Activated T-cell treated with anti-CD3 and anti-CD28 coated beads for 48 hours (primary cell): ENCODE measurements at places on chromosomes 7 and 10.
A peak's percentile ranks its signal among the peaks of the same experiment; 100 is the strongest.

GRCh38 chr10:121600611-121601010 lies 2.4 kb upstream of the FGFR2 start:
- no peak for DNase-seq

DNA sequence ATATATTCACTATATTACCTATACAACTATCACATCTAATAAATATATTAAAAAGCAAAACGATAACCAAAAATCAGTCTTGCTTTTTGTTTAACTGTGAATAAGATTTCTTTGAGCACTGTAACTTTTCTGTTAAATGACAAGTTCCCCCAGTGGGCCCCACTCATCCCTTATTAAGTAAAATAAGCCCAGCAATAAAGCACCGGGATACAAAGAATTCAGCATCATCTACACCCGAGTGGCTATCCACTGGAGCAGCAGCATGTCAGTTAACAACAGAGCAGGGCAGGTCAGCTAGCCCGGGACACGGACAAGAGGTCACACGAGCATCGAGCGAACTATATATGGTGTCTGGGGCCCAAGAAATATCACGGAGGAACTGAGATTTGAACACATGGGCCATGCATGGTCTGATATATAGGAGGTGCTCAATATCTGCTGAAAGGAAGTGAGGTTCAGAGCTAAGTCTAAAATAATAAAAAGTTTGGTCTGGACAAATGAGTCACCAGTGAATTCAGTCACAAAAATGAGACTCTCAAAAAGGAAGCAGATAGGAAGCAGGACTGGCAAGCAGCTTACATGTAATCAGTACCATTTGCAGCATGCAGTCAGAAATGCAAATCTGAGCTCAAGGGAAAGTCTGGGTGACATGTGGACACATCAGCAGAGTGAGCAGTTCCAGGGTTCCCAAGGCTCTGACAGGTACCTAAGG lies 4.1 kb downstream of the ERCC6 start:
- no peak for DNase-seq

- DNase-seq, result no peak
Observed at GRCh38 chr10:689121-689451, 382 bp downstream of the DIP2C start.

- no peak for DNase-seq
Observed at GRCh38 chr10:103077491-103078308, 115.4 kb downstream of the NT5C2 start.

DNA sequence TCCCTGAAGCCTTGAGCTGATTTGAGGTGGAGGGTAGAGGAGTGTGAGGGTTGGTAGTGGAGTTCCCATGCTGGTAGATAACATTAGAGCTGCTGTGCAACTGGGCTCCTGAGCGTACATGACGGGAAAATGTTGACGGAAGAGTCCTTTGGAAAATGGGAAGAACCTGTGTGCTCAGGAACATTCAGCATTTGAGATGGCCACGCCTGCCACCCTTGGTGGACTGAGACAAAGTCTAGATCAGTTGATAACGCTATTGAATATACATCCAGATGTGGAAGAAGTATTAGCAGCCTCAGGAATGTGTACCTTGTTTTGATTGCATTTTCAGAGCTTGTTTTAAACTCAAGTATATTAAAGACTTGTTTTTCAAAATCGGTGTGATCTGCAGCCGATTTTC lies 16.1 kb downstream of the PCBD1 start:
- no peak for DNase-seq

GRCh38 chr7:104296266-104296665 lies 32.1 kb upstream of the LHFPL3 start:
- DNase-seq, result no peak

GRCh38 chr7:41858201-41858600 lies 155.3 kb upstream of the INHBA start:
- DNase-seq, result no peak

DNA sequence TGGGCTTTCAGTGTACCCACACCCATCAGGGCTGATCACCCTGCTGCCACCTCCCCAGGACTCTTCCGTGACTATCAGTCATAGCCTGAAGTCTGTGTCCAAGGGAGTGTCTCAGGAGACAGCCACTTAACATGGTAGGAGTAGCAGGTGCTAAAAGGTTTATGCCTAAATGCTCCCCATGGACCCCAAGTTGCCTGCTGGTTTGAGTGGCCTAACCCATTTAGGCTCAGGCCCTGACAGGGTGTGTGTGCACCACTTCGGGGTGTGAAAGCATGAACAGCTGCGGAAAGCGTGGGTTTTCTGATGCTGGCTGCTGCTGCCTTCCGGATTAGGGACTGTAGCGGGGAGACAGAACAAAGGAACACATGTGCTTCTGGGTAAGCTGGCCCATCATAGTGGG lies 93.2 kb upstream of the SAMD8 start:
- no peak for DNase-seq

- no peak for DNase-seq
Observed at GRCh38 chr7:6290319-6290741, 17.9 kb upstream of the CYTH3 start.

GRCh38 chr7:101553771-101554445 lies 75.2 kb downstream of the MYL10 start:
- DNase-seq, result no peak

DNA sequence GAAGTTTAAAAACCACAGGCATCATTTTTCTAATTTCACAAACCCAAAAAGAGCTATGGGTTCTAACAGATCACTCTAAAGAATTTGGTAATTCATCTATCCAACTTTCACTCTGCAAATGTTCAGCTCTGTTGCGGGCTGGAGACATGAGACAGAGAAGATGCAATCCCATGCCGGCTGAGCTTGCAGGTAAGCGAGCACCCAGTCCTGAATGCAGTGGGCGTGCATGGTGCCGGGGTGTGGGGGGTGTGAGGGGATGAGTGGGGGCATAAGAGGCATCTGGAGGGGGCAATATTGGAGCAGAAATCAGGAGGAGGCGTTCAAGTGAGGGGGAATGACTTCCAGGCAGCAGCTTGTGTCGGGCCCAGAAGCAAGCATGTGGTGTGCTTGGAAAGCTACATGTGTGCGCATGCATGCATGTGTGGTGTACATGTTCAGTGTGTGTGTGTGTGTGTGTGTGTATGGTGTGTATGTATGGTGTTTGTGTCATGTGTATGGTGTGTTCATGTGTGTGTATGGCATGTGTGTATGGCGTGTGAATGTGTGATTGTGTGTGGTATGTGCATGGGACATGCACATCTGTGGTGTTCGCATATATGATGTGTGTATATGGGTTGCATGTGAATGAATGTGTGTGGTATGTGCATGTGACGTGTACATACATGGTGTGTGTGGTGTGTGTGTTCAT lies 172.9 kb downstream of the PRKCQ start:
- DNase-seq, result no peak

DNA sequence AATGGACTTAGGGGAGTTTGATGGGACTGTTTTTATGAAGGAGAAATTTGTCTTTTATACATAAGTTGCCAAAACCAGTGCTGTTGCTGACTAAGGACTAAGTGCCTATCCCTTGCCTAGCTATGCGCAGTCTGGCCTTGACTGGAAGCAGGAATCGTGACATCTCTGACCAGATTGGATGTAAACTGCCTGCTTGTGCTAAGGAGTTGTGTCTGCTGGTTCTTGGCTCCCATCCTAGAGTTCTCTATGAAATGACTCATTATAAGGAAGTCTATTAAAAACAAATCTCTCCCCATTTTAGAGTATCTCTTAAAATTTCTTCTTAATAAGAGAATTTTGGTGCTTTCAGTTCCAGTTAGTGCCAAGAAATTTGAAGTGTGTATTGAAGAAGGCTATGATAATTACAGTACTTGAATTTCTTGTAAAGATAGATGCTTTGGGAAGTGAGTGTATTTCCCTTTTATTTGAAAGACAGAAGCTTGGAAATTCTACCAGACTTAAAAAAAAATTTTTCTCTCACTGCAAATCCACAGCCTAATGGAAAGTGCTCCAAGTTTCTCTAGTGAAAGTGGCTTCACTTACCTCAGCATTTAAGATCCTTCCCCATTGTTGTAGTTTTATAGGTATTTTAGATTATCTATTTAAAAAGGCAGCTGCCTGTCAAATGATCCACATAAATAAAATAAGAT lies 77.6 kb downstream of the BICC1 start:
- no peak for DNase-seq

- DNase-seq, result no peak
Observed at GRCh38 chr7:104550362-104550761, 222.0 kb downstream of the LHFPL3 start.

- no peak for DNase-seq
Observed at GRCh38 chr10:98172073-98172472, 37.6 kb downstream of the R3HCC1L start.

DNA sequence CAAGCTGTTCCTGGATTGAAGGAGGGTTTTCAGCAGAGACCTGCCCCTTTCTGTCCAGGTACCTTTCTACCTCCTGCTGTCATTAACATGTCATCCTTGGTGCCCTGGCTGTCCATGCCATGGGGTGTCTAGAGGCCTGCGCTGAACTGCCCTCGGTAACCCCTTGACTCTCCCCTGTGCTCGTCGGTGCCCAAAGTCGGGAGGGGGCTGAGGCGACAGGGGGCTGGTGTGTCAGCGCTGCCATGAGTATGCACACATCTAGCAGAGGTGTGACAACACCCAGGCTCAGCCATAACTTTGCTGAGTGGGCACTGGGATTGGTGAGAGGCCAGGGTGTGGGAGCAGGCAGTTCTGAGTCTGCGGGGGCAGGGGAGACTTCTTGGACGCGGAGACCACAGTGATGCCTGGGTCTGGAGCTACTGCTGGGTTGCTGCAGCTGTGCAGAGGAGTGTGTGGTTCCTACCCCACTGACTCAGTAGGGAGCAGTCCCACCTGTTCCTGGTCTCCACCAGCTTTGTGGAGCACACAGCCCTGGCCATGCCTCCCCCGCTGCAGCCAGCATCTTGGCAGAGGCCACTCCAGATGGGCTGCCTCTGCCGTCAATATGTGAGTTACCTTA lies 376.2 kb upstream of the SEMA3C start:
- DNase-seq, result no peak

- DNase-seq, result no peak
Observed at GRCh38 chr7:30201161-30201666, 66.4 kb downstream of the MTURN start.

- DNase-seq, result no peak
Observed at GRCh38 chr10:96075977-96076376, 32.6 kb downstream of the CCNJ start.

- no peak for DNase-seq
Observed at GRCh38 chr7:7489546-7489945, 46.1 kb downstream of the COL28A1 start.

DNA sequence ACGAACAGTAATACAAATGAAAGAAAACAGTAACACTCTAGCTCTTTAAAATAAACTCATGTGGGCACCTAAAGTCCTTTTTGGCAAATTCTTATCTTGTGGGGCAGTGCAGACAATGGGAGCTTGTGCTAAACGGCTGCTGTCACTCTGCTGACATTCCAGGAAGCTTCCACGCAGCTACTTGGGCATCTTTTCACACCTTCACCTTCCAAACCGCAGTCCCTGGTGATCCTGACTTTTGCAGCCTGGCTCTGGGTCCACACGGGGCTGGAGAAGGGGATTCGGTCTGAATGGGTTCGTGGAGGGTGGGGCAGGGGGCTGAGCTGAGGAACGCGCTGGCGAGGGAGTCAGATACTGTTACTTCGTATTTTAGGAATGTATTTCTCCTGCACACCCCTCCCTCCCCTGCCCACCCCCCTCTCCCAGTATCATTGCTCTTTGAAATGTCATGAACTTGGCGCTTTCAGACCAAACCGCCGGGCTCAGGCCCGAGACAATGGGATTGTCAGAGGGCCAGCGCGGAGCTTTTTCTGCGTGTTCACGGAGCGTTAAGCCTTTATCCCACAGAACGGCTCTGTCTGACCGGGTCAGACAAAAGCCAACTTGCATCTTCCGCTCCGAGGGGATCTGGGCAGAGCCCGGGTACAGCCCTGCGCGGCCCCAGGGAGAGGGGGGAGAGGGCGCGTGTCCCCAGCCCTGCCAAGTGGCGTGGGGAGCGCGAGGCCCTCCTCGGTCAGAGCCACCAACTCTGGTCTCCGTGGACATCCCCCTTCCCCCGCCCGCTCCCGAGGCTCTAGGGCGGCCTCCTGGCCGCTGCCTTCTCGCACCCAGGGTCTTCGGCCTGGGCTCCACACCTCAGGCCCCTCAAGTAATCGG lies 76.7 kb upstream of the EN2 start:
- DNase-seq, result no peak

GRCh38 chr10:58672845-58673244 lies 160.2 kb downstream of the BICC1 start:
- DNase-seq, result no peak

DNA sequence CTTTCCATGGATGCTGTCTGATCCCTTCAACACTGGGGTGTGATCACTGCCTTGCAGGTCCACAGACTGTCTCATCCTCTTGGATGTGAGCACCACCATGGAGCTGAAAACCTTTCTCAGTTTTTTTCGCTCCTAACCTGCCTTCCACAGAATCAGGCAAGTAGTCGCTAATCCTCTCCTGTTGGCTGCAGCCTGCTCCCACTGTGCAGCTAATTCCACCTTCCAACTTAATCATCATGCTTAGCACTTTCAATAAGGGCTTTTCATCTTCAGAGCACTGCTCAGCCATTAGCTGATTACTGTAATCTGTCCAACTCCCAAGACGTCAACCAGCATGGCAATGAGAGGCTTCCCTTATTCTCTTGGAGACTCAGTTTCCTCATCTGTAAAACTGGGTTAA lies 15.1 kb upstream of the CDH23 start:
- no peak for DNase-seq

DNA sequence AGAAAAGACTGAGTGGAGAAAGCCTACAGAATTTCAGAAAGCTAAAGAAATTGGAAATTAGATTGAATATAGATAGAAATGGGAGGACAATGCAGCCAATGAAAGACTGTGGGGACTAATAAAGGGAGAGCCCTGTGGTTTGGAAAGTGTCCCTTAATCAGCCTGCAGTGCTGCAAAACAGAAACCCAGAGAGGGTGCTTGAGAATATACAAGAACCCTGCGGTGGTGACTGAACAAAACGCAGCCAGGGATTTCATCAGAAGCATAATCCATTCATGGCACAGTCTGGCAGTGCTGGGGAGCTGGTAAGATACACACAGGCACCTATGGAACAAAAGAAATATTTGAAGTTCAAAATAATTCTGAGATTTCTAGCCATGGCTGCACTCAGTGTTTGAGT lies 19.1 kb downstream of the CEP41 start:
- DNase-seq, result no peak

GRCh38 chr7:16409777-16410176 lies 11.6 kb downstream of the CRPPA start:
- DNase-seq, result no peak

DNA sequence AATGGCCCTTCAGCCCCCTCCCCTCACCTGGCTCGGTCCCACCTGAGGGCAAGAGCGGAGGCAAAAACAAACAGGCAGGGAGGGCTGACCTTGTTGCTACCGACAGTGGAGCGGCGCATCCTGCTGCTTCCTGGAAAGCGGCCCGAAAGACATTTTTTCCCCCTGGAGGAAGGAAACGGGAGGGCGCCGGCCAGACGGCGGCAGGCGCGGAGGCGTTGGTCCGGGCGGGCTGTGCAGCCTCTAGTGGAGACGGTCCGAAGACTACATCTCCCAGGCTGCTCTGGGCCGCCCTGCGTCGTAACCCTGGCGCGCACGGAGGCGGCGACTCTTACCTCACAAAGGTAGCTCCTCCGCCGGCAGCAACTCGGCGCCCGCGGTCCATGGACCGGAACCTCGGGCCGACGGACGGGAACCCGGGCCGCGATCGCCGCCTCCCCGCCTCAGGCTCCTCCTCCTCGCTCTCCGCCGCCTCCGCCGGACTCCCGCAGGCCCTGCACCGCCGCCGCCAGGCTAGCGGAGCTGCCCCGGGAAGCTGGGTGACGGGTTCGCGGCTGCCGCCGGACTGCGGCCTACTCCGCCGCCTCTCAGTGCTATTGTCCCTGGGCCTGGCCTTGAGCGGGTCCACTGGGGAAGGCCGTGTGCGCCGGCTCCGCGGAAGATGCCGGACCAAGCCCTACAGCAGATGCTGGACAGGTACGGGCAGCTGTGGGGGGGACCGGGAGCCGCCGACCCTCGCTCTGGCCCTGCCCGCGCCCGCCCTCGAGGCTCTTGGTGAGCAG lies at the start of the genes CPEB3 and MARCHF5:
Gene CPEB3 (minus strand): TSS at position 242 of the 779 bp plus-strand sequence. CDS start 50,728 bp downstream, outside the sequence.
Gene MARCHF5 (plus strand): TSS at position 331 of the 779 bp plus-strand sequence. CDS start 328 bp downstream, at position 659.
- DNase-seq, result peak; percentile 89
